ENCODE measurements at places on chromosomes 5 and 9.

- DNase-seq: no peak
Measured at GRCh38 chr9:109627042-109627441, 128.9 kb upstream of the PTPN3 start.

DNA sequence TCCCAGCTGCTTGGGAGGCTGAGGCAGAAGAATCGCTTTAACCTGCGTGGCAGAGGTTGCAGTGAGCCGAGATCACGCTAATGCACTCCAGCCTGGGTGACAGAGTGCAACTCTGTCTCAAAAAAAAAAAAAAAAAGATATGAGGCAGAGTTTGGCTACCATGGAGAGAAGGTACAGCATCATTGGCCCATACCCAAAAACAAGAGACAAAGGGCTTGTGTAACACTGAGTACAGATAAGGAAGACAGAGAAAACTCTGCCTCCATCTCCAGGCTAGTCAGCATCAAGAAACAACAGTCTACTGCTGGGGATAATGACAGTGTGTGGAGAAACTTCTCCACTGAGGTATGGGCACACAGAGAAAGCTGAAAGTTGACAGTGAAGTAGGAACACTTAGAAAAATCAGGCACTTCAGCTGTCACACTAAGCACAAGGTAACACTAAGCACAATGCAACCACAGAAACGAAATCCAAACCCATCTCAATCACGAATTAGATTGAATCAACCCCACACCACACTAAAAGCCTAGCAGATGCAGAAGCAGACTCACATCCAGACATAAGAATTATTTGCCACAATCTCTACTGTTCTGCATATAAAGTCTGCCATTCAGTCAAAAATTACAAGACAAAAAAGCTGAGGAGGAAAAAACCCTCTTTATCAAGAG lies 10.5 kb downstream of the PJA2 start:
- no peak for DNase-seq

DNA sequence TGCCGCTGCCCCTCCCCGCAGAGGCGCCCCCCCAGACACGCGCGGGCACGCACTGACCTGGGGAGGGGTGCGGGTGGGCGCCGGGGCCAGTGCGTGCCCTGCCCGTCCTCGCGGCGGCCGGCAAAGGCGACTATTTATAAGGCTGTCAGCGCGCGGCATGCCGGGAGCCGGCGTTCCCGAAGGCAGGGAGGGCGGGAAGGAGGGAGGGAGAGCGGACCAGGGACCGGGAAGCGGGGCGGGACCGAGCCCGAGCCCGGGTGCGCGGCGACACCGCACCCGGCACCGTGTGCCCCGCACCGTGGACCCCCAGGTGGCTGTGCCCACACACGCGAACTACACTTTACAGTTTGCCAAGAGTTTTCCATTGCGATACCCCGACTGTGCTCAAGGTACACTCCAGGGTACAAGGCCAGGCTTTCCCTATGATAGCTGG lies at the start of gene AK1:
AK1 (minus strand) TSS at position 110 of the 433 bp plus-strand sequence. CDS start 3,058 bp downstream, outside the sequence.
- DNase-seq: peak; percentile 85

- no peak for DNase-seq
Measured at GRCh38 chr9:83935276-83935935, 14.2 kb upstream of the KIF27 start.

DNA sequence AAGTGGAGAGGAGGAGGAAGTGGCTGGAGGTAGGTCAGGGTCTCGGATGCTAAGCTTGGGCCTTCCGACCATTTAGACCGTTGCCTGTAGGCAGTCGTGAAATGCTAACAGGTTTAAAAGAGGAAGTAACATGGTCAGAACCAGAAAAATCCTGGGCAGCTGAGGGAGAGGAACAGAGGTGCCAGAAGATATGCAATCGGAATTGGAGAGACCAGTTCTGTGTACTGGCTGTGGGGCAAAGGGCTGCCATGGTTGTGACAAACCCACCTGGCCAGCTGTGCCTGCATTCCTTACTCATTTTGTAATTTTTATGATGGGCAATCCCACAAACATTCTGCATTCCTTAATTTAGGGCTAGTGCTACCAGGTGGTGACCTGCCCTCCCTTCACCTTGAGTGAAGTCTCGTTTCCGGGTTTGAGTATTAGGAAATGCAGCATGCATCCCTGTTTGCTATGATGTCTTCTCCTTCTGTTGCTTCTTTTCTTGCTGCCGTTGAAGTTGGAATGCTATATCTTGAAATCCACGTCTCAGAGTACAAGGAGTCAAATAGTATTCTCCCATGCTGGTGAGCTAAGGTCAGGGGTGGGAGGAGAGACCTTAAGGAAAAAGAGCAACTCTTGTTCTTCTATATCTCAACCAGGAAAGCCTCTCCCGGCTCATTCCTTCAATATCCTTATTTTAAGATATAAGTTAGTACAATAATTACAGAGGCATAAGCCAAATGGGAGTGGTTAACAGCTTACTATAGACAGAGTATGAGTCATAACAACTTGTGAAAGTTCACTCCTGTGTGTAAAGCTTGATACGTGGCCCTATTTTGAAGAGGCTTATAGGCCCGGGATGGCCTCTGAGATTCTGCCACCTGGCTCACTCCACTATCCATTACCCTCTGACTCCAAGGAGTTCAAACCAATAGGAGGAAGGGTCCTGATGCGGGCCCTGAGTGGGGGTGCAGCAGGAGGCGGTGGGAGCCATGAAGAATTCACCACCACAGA lies 37.0 kb downstream of the B4GALT1 start:
- DNase-seq: peak; percentile 12
